Panc1 (cell line): ENCODE measurements at places on chromosomes 2 and 18. TPM values are rescaled to one million over a fixed set of nuclear protein-coding genes. Genes with fewer than 3 reads are reported as not detected.

DNA sequence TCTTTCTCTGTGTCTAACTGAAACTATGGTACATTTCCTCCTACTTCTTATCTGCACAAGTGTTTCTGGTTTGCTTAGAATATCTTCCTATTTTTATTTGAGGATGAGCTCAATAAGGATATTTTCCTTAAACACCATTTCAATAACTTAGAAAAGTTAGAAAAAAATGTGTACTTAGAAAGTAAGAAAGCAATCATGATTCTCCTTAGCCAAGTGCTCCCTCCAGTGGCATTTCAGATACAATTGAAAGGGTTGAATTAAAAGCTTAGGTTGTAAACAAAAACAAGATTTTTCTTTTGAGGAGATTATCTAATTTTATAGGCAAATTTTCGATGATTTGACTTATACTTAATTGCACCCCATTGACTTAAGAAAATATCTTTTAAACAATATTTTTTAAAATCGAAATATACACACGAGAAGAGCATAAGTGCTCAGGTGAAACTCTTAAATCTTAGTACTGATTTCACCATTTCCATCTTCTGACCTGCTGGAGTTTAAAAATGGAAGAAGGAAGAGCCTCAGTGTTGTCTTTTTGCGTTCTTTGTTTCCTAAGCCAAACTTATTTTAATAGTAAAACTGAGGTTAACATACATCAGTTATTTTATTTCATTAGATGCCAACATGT lies 26.9 kb downstream of the C18orf63 start:
- DNase-seq: peak; percentile 54
- H3K4me1 ChIP-seq: no peaks in the 10 kb centered on the region
- no peak overlapping the region for H3K27ac ChIP-seq

- no peak overlapping the region for H3K4me3 ChIP-seq
- H3K27ac ChIP-seq: no peak overlapping the region
- H3K4me1 ChIP-seq: no peaks in the 10 kb centered on the region
- H3K27me3 ChIP-seq: no peaks in the 10 kb centered on the region
These were observed 87.6 kb downstream of the FAM228A start for GRCh38 chr2:24262421-24262970.

DNA sequence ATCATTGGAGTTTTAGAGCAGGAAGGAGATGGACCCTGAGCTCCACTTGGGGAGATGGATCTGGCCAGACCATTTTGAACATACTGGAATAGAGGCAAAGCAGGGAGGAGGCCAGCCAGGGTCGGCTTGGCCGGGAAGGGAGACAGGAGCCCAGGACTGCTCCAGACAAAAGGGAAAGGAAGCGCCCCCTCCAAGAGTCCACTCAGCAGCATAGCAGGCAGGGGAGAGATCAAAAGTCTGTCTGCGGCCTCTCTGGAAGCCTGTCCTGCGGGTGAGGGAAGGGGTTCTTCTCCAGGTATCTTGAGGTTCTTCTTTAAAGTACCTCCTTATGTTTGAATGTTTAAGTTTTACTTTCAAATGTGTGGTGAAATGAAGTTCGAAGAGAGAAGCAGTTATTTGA lies 126.1 kb downstream of the GBX2 start:
- no peaks in the 10 kb centered on the region for H3K4me1 ChIP-seq
- DNase-seq: no peak
- H3K27ac ChIP-seq: no peak overlapping the region
- H3K36me3 ChIP-seq: no peaks in the 10 kb centered on the region

DNA sequence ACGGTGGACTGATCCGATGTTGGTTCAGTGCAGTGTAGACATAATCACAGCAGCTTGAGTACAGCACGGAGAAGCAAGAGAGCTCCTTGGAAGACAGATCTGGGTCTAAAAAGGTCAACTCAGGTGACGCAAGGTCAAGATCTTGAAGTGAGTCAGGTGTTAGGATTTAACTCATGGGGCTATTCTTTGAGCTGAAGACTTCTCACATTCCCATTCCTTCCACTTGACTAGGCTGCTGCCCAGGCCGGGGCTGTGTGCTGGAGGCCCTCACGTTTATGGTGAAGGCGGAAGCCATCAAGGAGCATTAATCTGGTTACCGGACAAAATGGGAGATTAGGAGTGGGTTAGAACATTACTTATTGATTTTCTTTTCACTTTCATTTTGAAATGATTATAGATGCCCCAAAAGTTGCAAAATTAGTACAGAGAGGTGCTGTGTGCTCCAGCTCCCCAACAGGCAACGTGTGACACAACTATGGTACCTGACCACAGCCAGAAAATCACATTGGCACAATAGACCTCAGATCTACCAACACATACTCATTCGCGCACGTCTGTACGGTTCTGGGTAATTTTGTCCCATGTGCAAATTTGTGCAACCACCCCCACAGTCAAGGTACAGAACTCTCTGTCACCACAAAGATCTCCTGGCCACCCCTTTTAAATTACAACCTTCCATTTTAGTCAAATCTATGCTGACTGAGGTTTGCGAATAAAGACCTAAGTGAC lies 77.6 kb upstream of the SEC11C start:
- H3K27ac ChIP-seq: no peak overlapping the region; the same call in 1 of the 2 replicates
- no peaks in the 10 kb centered on the region for H3K27me3 ChIP-seq
- H3K36me3 ChIP-seq: no peaks in the 10 kb centered on the region
- H3K4me3 ChIP-seq: no peak overlapping the region

Gene NCKAP5
- total RNA-seq: 0.10 TPM

Gene INHA
- total RNA-seq: 1.2 TPM

DNA sequence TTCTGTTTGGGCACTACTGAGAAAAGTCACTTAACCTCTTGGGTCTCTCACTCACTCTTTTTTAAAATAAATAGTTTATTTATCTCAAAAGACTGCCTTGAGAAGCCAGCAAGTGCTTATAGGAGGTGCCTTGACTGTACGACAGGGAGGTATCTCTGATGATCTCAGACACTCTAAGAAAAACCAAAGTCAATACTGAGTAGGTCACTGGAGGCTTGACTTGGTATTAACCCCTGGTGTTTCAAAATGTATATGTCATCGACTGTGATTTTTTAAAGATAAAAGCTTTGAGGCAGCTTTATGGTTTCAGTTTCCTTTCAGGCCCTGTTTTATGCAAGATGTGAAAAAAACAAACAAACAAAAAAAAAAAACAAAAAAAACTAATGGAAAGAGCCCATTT lies 33.7 kb downstream of the MREG start:
- H3K4me3 ChIP-seq: no peak overlapping the region
- no peaks in the 10 kb centered on the region for H3K36me3 ChIP-seq
- H3K27me3 ChIP-seq: no peaks in the 10 kb centered on the region
- peaks cover 20% of the 10 kb centered on the region for H3K4me1 ChIP-seq

DNA sequence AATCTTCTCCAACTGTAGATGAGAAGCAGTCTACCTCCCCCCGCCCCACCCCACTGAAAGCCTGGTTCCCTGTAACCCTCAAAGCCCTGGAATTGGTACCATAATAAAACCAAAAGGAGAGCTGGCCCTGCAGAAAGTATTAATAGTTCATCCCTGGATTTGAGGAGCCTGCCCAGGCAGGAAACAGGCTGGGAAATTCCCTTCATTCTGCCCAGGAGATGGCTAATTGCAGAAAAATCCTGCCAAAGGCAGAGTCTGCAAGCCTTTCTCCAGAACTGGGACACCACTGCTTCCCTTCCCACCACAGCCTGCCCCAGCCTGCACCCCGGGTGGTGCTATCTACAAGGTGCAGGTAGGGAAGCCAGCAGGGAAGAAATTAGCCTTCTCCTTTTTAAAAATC lies 16.3 kb downstream of the GKN2 start:
- no peak overlapping the region for H3K27ac ChIP-seq
- H3K27me3 ChIP-seq: no peaks in the 10 kb centered on the region
- H3K4me1 ChIP-seq: peaks cover 4% of the 10 kb centered on the region; the same call in 1 of the 2 replicates
- no peak overlapping the region for H3K4me3 ChIP-seq
- DNase-seq: no peak
- no peaks in the 10 kb centered on the region for H3K36me3 ChIP-seq

DNA sequence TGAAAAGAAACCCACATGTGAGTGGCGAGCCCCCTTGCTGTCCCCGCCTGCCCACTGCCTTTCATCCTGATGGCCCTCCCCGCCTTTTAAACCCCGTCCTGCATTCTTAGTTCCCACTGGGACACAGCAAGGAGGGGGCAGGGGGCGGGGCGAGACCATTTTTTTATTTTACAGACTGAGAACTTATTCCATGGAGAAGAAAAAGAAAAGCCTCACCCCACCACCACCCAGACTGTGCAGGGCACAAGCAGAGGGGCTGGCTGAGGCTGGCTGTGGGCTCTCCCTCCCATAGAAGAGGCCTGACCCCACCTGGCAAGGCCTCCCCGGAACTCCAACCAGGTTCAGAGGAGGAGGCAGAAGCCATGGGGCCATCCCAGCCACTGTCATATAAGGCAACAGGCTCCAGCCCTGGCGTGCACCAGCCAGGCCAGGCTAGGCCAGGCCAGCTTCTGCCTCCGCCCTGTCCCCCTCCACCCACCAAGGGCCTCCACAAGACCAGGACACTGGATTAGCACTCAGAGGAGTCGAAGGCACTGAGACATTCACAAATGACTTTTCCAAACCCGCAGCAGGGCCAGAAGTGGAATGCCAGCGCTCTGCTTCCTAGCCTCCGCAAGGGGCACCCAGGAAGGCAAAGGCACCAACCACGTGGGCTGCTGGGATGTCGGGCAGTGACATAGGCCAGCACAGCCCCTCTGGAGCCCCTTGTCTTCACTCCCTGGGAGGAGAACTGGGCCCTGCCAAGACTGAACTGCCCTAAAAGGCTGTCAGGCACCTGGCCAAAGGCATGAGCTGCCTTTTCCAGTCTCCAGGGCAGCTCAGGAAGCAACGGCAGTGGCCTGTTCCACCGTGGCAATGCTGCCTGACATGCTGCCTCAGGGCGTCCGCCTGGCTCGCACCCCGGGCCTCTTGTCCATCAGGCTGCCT lies 37.5 kb upstream of the SEMA4C start:
- no peaks in the 10 kb centered on the region for H3K27me3 ChIP-seq
- no peak for DNase-seq
- H3K4me1 ChIP-seq: no peaks in the 10 kb centered on the region
- no peak overlapping the region for H3K4me3 ChIP-seq
- H3K36me3 ChIP-seq: no peaks in the 10 kb centered on the region

Gene TUBA4B
- total RNA-seq: not detected

Gene HEATR5B
- 13.6 TPM for total RNA-seq
